Stimulated activated CD4-positive, alpha-beta T cell treated with anti-CD3 and anti-CD28 coated beads, Interleukin-15, amount 100 ng/mL, for 24 hours (primary cell): ENCODE measurements at places on chromosomes 7 and 10.

GRCh38 chr10:13669901-13670300 lies 83.1 kb downstream of the PRPF18 start:
- no peak for DNase-seq

- DNase-seq = no peak
Measured at GRCh38 chr7:101370836-101371235, 8.2 kb downstream of the COL26A1 start.

- DNase-seq = peak; percentile 32
Measured at GRCh38 chr10:126663328-126663727, 7.2 kb downstream of the C10orf90 start.

GRCh38 chr7:1457949-1458682 lies 1.2 kb downstream of the MICALL2 start:
- DNase-seq = no peak

DNA sequence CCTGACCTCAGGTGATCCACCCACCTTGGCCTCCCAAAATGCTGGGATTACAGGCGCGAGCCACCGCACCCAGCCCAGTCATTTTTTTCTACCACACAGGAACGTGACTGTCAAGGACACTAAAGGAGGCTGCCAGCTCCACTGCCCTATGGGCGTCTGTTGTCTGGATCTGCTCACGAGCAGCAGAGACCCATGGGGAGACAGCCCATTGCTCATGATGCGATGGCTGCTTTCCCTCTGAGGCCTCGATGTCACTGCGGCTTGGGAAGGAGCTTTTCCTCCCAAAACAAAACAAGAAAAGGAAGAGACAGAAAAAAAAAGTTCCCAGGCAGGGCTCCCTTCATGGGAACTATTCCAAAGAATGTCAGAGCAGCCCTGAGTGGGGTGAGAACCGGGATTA lies 70.5 kb downstream of the DENND2A start:
- DNase-seq = no peak

DNA sequence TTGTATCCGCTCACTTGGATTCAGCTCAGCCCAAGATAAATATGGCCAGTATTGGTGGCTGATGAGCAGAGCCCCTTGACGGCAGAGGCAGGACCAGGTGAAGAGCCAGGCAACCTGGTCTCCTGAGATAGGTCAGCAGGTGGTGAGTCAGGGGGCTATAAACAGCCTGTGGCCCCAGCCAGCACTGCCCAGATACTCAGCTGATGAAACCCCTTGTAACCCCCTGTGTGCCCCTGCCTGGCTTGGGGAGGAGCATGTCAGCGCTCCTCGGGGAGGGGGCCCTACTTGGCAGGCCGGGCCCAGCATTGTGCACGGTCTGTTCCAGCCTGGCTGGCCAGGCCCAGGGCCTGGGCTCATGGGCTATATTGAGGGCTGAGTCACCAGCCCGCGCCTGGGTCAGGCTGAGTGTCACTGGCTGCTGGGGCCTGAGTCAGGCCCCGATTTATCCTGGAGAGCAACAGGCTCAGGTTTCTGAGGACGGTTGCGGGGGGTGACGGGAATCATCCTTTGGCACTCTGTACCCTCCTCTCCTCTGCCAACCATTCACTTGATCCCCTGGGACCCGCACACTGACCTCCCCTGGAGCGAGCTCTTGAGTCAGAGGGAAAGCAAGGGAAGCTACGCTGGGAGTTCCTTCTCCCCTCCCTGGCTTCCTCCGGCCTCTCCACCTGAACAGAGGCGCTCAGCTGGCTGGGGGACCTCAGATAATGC lies 2.8 kb upstream of the FLNC start:
- no peak for DNase-seq

DNA sequence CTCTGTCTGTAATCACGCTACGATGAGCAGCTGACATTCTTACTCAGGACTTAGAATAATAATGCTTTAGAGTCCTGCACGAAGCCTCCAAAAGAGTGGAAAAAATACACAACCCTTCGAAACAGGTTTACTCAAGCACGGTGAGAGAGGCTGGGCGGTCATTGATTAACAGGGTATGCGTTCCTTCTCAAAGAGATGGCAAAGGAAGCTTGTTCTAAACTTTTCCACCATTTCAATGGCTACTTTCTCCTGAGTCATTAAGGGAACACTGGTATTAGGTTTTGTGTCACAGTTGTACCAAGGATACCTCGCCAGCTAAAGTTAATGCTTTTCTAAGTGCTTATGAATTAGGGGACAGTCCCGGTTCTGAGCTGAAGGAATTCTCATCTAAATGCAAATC lies 141.9 kb upstream of the RHEB start:
- no peak for DNase-seq

DNA sequence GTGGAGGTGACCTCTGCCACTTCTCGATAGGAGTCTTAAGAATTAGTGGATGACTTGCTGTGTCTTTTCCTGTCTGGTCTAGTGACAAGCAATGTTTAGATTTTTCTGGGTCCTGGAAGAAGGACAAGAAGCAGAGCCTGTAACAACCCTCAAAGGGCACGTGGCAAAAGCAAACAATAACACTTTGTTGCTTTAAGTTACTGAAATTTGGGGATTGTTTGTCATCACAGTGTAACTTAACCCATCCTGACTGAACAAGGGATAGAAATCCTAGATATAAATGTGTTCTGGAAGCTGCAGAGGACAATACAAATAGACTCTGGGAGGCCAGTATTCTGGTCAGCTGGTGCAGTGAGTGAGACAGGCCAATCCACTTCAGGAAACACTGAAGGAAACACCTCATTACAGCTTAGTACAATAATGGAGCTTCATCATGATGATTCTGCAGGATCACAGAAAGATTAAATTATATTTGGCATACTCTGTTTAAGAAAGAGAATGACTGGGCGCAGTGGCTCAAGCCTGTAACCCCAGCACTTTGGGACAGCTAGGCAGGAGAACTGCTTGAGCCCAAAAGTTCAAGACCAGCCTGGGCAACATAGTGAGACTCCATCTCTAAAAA lies 23.3 kb downstream of the ENKUR start:
- DNase-seq = no peak

DNA sequence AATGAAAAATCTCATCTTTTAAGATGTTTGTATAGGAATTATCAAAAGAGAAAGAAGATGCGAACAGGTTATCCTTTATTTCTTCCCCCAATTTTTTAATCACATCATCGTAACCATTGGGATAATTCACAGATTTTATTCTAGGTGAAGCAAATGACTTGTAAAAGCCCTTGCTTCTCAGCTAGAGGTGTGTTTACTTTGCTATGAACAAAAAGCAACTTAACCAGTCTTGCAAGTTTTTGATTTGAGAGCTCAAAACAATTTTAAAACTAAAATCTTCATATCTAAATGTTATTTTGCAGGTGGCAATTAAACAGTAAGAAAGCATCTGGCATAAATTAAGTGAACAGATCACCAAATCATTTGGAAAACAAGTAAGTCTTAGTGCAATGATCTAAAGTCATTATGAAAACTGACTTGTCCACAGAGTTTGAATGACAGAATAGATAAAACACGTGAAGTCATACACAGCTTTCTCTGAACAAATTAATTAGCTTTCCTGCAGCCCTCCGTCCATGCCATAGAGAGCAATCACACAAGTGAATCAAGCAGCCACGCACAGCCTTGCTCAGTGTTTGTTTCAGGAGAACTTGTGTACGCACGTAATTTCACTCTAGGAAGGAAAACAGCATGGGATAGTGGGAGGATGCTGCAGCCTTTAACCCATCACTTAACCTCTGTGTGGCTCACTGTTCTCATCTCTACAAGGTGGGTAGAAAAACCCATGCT lies 85.0 kb upstream of the ZNF800 start:
- no peak for DNase-seq

GRCh38 chr7:79786187-79786586 lies 332.7 kb upstream of the MAGI2 start:
- DNase-seq = no peak

GRCh38 chr10:98090822-98091221 lies 43.6 kb upstream of the R3HCC1L start:
- no peak for DNase-seq

- DNase-seq = peak; percentile 11
Measured at GRCh38 chr10:119351189-119351588, 143.8 kb downstream of the GRK5 start.

GRCh38 chr10:102837230-102837721 lies at the start of gene CYP17A1:
Gene CYP17A1 (minus strand): TSS chr10:102837413. CDS start chr10:102837361, 52 bp downstream.
- DNase-seq = no peak

DNA sequence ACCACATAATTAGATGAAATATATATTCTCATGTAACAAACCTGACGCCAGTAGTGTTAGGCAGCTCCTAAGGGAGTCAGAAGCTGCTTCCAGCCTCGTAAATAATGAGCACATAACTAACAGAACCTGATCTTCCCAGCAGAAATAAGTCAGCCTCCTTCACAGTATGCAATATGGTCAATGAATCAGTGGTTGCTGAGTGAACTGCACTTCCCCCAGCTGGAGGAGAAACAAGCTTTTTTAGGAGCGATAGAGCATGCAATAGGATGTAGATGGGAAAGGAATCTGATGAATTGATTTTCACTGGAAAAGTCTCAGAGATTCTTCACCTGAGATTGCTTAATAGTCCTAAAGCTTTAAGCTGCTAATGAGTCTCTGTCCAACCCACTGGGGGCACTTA lies 337.2 kb upstream of the LRGUK start:
- no peak for DNase-seq

- DNase-seq = peak; percentile 50
Measured at GRCh38 chr10:47311193-47311931, 10.9 kb upstream of the GDF2 start.

DNA sequence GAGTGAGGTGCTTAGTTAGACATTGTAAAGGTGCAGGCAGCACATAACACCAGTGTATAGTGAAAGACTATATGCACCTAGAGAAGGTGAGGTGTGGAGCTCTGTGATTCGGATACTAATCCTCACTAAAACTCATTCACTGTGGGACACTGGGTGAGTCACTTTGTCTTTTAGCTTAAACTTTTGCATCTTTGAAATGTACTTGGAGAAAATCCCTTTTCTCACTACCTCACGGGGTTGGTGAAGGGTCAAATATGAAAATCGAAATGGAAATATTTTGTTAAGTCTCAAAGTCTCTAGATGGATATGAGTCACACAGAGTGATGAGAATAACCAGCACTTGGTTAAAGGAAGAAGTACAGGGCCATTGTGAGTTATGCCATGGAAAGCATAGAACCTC lies 38.0 kb downstream of the MDFIC start:
- no peak for DNase-seq

DNA sequence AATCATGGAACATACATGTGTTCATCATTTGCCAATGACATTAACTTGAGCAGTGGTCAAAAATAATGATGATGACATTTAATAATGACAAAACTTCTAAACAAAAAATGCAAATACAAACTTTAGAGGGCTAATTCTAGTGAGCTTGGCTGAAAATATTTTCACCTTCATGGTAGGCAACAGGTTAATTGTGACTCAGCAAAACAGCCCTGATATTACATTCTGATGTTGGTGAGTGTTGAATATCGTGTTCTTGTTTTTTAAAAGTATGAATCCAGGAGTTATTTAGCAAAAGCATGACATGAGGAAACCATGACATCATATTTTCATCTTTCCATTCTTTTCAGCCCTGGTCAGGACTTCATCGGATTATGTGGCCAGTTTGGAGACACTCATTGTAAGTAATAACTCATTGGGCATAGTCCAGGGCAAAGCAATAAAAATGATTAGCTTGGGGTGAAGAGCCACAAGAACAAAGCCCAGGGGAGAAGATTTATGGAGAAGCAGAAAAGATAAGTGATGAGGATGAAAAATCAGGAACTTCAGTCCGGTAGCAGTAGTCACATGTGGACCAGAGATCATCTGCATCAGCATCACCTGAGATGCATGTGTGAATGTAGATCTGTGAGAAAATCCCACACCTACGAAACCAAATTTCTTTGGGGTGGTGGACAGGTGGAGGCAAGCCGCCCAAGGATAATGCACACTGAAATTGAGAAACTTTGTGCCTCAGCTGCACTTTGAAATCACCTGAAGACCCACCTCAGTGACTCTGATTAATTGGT lies 46.8 kb upstream of the PRKAR2B start:
- DNase-seq = no peak

- no peak for DNase-seq
Measured at GRCh38 chr10:68792115-68792514, 35.2 kb upstream of the STOX1 start.
